ENCODE measurements at places on chromosomes 6 and 20.

DNA sequence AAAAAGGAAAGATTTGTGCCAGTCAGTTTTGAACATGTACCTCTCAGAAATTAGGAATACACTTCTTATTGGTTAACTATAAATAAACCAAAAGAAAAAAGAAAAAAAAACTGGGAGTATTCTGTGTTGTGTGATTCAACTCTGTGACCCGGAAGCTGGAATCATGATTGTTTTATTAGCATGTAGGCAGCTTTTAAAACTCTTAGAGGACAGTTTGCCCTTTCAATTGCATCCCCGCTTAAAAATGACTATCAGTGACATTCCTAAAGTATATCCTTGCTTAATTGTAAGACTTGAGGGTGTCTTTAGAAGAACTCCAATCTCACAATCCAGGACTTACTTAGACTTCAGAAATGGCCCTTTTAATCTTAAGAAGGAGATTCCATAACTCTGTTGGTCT is 29.1 kb upstream of the TENT5A start:
- no peak for DNase-seq

DNA sequence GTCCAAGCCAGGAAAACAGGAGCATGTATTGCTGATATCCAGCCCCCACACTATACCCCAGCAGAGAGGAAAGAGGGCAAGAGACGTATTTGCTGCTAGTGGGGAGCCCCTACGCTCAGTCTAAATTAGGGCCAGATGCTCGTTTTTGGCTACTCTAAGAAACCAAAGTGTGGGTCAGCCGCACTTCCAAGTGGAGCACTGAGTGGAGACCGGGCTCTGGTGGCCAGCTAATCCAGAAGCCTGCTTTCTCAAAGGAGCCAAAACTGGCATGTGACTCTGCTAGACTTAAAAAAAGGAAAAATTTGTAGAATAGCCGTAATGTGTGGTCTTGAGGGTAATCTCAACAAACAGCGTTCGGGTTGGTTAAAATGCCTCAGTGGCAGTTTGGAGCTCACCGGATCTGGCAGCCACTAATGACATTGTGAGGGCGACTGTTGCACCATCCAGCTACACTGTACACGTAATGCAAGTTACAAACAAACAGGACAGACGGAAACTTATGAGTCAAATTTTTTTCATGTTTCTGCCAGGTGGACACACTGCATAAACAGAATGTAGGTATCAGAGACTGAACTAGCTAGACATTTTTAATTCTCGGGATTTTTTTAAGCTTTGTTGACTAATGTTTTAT is 230.9 kb downstream of the FOXC1 start:
- DNase-seq, result no peak

DNA sequence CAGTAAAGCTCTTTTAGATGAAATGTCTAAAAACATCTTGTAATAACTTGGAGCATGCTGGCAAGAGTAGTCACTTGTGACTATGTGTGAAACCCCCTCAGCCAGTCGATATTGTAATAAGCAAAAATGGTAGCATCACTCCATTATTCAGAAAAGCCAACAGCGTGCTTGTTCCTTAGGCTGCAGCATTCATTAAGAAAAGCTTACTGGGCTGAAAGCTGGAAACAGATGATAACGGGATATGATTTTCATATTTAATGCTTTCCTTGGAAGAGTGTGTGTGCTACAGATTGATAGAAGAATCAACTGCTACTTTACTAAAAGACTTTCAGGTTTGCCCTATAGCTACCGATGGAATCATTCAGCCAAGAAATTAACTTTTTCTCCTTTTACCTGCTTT is 20.3 kb downstream of the KIZ start:
- DNase-seq, result no peak

DNA sequence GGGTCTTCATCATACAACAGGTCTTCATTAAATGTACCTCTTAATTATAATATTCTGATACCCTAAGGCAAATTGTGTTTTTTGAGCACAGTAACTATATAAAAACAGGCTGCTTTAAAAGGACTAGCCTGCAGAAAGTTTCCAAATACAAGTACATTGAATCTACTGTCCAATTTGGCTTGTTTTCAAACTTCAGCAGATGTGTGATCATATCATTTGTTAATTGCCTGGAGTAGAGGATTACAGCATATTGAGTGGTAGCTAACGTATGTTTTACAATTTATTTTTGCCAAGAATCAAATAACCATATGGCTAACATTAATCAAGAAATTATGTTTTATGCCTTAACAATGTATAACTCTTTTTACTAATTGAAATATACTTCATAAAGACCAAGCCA is 12.6 kb downstream of the TINAG start:
- DNase-seq, result no peak

GRCh38 chr6:109672175-109672574 is 18.8 kb downstream of the AK9 start:
- DNase-seq, result no peak

GRCh38 chr20:8344106-8344505 is 212.0 kb downstream of the PLCB1 start:
- no peak for DNase-seq

- no peak for DNase-seq
These were observed 49.7 kb downstream of the OR2B2 start for GRCh38 chr6:27862396-27863066.

DNA sequence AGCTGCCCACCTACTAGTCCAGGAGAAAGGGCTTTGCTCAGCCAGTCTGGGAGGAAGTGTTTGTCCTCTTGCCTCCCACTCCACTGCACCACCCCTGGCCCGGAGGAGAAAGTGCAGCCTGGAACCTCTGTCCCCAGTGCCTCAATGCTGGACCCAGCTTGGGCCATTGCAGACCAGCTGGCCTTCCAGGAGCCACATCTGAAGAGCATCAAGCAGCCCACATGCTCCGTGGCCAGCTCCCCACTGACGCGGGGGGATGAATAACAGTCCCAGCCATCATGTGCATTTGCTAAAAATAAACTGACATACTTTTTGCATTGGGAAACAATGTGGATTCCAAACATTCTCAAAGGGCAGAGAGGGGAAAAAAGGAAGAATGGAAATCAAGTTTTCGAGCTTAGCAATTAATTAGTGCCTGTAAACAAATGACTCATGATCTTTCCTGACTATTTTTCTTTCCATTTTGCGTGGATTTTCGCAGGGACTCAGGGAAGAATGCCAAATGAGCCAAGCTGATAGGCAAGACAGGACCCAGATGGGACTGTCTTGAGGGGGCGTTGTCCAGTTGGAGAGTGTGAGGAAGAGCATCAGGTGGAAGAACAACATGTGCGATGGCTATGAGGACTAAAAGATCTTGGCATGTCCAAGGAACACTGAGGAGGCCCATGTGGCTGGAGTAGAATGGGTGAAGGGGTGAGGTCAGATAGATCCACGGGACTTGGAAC is 34.1 kb downstream of the CEBPB start:
- peak; percentile 56 for DNase-seq

DNA sequence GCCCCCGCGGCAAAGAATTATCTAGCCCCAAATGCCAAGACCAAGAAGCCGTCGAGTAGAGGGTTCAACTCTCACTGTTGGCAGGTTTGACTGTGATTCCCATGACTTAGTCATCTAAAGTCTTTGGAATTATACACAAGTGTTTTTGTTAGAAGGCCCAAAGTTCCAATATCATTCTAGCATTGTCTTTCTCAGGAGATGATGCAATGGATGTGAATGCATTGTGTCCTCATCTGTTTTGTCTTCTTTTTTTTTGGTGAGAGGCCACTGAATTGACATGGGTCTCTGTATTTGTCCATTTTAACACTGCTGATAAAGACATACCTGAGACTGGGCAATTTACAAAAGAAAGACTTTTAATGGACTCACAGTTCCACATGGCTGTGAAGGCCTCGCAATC is 290.5 kb upstream of the ZFP64 start:
- no peak for DNase-seq

- no peak for DNase-seq
These were observed 67.6 kb downstream of the NUDT3 start for GRCh38 chr6:34324738-34325444.

All from islet precursor cell (in vitro differentiated cells).